ENCODE measurements at places on chromosomes 13 and 19.

GRCh38 chr13:87536499-87536898 is 134.7 kb upstream of the SLITRK5 start:
- no peak for DNase-seq

GRCh38 chr19:30887042-30887441 is 462.2 kb downstream of the TSHZ3 start:
- DNase-seq: no peak

GRCh38 chr19:540867-541637 is 2.8 kb upstream of the GZMM start:
- no peak for DNase-seq

- DNase-seq: no peak
These were observed 46.4 kb downstream of the KPNA3 start for GRCh38 chr13:49746111-49746510.

GRCh38 chr13:72025836-72026235 is 158.8 kb upstream of the DACH1 start:
- DNase-seq: no peak

- DNase-seq: no peak
These were observed 45.3 kb downstream of the SLC7A9 start for GRCh38 chr19:32824191-32824751.

- DNase-seq: no peak
These were observed 11.7 kb upstream of the IRGC start for GRCh38 chr19:43704002-43704705.

DNA sequence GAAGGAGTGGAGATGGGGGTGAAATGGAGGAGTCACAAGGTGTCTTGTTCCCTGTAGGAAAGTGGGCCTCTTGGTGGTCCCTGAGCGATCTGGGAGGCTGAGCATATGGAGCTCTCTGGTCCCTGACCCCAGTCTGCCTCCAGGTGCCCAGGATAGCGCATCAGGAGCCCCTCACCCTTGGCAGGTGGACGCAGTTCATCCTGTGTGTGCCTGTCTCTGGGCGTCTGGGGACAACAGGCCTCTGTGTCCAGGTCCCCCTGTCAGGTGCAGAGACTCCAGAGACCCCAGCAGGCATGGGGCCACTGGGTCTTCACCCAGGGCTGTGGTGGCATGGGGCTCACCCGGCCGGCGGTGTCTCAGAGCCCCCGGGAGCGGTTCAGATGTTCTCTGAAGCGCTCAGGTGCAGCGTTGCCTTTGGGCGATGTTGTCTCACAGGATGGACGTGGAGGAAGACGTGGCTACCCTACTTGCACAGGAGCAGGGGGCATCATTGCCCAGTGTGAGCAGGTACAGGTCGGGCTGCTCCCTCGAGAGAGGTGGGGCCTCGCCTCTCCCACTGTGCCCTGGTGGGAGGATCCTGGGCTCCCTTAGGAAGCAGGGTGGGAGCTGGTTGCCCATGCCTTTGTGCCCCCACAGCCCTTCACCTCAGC is 58.1 kb upstream of the TPM4 start:
- DNase-seq: no peak

DNA sequence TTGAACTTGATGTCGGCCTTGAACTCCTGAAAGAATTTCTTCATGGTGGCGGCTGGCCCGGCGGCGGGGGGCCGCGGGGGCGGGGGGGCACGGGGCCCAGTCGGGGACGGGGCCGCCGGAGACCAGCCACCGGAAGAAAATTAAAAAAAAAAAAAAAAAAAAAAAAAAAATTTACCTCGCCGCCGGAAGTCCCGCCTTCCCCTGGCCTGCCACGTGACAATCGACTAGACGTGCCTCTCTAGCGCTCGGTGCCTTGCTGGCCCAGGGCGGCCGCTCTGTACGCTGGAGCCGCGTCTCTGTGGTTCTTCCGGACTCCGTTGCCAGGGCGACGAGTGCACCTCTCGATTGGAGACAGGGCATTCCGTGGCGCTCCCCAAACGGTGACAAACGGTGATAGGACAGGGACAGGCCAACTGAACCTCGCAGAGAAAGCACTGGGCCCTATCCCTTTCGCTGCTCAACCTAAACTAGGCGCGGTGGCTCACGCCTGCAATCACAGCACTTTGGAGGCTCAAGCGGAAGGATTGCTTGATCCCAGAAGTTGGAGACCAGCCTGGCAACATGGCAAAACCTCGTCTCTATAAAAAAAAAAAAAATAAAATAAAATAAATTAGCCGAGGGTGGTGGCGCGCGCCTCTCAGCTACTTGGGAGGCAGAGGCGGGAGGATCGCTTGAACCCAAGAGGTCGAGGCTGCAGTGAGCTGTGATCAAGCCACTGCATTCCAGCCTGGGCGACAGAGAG is at the start of gene UBXN6:
TSS of gene UBXN6 (minus strand) at position 141 of the 742 bp plus-strand sequence. CDS start at position 44, 97 bp downstream.
- DNase-seq: peak; percentile 99

DNA sequence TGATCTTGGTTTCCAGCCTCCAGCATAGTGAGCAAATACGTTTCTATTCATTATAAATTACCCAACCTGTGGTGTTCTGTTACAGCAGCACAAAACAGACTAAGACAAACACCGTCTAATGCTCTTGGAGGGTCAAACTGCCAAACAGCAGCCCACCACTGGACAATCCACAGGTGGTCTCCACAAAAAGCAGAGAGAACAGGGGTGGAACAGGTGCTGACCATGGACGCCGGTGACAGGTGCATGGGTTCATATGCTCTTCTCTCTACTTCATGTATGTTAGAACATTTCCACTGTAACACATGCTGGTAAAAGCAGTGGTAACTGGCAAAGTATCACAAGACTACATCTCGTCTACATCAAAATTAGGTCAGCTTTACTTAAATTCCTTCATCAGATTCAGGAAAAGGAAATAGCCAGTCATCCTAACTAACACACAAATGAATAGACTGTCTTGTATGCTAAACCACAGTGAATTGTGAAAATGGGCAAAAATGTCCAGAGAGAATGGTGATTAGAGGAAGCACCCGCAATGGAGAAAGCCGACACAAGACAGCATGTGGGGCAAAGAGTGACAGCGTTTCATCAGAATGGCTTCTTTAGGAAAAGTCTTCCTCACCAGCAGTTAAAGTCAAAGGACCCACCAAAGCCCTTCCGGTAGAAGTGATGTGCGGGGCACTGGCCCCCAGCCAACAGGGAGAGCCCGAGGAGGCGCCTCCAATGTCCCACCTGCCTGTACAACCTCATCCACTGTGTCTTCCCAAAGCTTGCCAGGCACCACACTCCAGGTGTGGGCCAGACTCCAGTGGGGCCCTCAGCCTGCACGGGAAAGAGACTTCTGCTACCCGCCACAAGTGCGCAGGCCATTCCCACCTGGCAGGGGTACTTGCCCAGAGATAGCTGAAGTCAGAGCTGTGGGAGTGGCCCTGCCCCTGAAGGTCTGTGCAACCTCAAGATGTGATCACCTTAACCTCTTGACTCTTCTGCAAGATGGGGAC is 6.5 kb downstream of the CARS2 start:
- no peak for DNase-seq

GRCh38 chr19:1252221-1252820 is 3.9 kb downstream of the MIDN start:
- DNase-seq: peak; percentile 71

DNA sequence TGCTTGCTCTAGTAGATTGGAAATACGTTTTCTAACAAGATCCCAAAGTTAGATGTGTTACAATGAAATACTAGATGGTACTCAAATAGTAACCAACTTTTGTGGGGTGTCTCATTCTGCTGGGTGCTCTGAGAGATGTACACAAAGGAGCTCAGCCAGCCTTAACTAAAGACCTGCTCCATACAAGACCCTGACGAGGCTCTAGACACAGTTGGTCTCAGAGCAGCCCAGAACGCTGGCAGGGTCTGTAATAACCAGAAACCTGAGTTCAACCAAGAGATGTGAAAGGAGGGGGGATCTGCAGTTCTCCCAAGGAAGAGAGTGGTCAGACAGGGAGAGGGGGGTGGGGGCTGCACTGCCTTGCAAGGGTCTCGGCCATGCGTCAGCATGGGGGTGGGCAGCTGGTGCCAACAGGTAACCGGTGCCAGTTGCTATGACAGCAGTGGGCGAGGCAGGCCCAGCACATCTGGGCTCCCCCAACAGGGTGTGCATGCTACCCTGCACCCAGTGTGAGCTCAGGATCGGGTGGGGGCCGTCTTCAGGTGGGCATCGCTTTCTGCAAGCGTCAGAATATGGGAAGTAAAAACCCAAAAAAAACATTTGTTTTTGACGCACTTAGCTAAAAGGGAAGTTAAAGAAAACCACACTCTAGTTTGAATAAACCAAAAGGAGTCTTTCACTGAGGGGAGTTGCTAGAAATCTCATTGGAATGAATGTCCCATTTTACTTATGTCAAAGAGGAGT is 68.0 kb upstream of the GPR183 start:
- no peak for DNase-seq

DNA sequence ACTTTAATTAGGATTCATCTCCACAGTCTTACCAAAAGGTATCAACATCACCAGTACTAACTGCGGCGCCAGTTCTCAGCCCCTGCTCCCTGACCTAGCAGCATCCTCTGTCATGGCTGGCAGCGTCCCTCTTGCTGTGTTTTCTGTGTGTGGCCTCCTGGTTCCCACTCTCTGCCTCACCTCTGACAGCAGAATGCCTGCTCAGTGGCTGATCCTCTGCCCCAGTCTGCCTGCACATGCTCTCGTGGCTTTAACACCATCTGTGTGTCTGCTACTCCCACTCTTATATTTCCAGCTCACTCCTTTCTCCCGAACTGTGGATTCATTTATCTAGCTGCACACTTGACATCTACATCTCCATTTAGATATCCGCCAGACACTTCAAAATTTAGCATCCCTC is 341.5 kb downstream of the MTUS2 start:
- no peak for DNase-seq

- no peak for DNase-seq
These were observed 5.1 kb upstream of the DHDH start for GRCh38 chr19:48928164-48929025.

GRCh38 chr19:48812094-48812929 is 1.5 kb upstream of the BCAT2 start:
- peak; percentile 69 for DNase-seq

DNA sequence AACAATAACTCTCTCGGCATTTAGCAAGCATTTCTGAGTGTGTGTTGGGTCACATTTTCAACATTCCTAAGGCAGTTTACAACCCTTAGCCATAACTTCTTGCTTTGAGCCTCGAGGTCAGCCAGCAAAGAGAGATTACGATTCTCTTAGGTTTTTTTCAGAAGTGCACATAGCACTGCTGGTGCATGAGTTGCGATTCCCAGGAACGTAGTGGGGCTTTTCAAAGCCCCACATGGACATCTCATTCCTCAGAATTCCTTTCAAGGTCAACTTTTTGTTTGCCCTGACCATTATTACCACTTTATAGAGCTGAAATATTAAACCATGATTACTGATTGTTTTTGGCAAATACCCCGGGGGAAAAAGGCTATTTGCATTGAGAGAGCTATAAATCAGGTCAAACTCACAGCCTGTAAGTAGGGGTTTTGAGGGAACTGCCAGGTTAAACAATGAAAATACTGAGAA is 705.3 kb downstream of the GPC5 start:
- no peak for DNase-seq

DNA sequence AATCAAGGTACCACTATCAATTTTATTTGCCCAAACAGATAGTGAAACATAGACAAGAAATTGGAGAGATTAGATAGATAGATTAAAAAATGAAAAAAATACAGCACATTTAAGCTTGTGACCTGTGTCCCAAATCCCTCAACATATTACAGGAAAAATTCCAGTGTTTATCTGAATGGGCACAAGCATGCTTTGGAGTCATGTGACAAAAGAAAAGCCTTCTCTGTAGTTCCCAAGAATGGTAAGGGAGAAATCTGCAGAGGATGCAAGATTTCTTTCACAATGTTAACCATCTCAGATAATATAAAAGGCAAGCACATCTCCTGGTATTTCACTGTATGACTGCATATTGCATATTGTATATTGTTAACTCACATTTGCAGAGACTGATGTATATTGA is 168.0 kb downstream of the PCDH9 start:
- DNase-seq: no peak

- DNase-seq: no peak
These were observed 6.0 kb upstream of the ZNF614 start for GRCh38 chr19:52034051-52034728.

- DNase-seq: no peak
These were observed 851.5 kb downstream of the DACH1 start for GRCh38 chr13:71015516-71015915.

DNA sequence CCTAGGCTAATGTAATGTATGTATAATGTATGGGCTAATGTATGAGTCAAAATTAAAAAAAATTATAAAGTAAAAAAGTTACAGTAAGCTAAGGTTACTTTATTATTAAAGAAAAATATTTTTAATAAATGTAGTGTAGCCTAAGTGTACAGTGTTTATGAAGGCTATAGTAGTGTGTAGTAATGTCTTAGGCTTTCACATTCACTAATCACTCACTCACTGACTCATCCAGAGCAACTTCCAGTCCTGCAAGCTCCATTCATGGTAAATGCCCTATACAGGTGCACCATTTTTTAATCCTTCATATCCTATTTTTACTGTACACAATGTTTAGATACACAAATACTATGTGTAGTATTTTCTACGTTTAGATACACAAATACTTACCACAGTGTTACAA is 1.8 kb upstream of the TMEM272 start:
- DNase-seq: peak; percentile 37

Data from activated CD4-positive, alpha-beta T cell treated with anti-CD3 and anti-CD28 coated beads, Interleukin-2, amount 50 U/mL, for 16 hours (primary cell).